ENCODE measurements at places on chromosomes 3 and 15. TPM values are rescaled to one million over a fixed set of nuclear protein-coding genes. Genes with fewer than 3 reads are reported as not detected.

DNA sequence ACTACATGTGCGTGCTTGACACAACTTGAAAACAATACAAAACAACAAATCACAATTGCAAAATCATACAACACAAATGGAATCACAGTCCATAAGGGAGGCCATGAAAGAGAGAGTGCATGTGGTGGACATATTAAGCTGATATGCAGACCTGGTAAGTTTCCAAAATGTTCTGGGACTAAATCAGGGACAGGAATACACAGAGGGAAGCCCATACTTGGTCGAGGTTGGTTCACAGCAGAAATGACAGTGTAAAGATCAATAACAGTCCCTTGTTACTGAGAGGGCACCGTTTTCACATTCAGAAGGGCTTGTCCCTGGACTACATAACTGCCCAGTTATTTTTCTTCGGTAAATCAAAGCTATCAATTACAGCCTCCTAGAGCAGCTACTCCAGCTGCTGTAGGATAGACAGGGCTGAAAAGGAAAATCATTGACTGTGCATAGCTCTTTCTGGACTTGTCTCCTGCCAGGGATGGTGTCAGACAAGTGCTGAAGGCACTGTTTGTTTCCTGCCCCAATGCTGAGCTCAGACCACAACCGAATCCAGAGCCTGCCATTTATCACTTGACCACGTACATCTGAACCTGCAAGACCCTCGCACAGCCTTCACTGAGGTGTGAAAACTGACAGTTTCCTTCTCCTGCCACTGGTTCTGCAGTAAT is 79.5 kb upstream of the KCNMB2 start:
- DNase-seq: no peak

DNA sequence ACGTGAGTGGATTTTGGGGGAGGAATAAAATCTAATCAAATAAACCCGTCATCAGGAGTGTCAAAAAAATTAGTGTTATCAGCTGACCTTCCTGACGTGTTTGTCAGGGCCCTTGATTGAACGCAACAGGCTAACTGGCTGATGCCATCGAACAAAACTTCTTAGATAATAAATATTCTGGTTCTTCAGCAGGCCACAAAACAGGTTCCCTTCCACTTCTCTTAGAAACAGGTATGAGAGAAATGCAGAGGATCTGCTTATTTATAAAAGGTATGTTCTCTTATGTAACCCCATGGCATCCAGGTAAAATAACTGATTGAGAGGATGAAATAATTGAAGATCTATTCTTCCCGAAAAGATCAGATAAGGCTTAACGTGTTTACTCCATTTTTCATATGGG is 7.6 kb upstream of the LRIG1 start:
- DNase-seq: no peak

DNA sequence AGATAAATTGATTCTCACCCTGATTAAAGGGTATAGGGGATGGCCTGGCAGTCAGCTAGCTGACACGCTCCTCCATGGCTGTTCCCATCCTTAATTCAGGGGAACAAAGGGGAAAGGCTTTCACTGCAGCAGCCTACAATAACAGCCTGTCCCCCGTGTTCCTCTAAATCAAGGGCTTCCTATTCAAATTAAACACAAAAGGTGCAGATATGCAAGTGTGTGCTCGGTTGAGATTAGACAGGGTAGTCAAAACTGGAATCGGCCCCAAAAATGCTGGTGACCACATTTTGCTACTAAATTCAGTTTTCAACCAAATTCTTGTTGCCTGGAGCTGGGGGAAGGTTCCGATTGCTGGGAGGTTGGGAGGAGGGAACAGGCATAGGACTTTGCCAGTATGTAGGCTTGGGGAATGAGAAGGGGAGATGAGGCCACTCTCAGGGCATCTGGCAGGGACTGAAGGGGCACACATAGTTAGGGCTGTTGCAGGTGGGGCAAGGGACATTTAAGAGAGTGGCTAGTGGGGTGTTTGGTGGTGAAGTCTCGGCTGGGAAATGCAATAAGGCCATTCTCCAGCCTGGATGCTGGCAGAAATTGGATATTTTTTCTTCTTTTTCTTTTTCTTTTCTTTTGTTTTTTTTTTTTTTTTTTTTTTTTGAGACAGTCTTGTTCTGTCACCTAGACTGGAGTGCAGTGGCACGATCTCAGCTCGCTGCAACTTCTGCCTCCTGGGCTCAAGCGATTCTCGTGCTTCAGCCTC is 32.9 kb upstream of the CTSH start:
- DNase-seq: no peak

- peak; percentile 72 for DNase-seq
Measured at GRCh38 chr3:14633819-14634424, 17.6 kb upstream of the CCDC174 start.

DNA sequence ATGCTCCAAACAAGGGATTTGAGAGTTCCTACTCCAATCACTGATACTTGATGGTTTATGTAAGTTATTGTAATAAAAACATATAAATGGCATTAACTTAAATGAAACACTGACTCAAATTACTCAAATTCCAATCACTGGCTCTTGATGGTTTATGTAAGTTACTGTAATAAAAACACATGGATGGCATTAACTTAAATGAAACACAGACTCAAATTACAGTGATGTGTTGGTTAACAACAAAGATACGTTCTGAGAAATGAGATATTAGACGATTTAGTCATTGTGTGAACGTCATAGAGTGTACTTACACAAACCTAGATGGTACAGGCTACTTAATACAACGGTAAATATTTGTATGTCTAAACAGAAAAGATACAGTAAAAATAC is 6.6 kb downstream of the MOBP start:
- no peak for DNase-seq

The SLC25A20 gene
- 38.6 TPM for total RNA-seq

Measured in adrenal gland (tissue), 19 donors.